ENCODE measurements at places on chromosomes 16 and 17.

GRCh38 chr17:10120749-10121148, 77.7 kb downstream of the GAS7 start:
- DNase-seq, result no peak

DNA sequence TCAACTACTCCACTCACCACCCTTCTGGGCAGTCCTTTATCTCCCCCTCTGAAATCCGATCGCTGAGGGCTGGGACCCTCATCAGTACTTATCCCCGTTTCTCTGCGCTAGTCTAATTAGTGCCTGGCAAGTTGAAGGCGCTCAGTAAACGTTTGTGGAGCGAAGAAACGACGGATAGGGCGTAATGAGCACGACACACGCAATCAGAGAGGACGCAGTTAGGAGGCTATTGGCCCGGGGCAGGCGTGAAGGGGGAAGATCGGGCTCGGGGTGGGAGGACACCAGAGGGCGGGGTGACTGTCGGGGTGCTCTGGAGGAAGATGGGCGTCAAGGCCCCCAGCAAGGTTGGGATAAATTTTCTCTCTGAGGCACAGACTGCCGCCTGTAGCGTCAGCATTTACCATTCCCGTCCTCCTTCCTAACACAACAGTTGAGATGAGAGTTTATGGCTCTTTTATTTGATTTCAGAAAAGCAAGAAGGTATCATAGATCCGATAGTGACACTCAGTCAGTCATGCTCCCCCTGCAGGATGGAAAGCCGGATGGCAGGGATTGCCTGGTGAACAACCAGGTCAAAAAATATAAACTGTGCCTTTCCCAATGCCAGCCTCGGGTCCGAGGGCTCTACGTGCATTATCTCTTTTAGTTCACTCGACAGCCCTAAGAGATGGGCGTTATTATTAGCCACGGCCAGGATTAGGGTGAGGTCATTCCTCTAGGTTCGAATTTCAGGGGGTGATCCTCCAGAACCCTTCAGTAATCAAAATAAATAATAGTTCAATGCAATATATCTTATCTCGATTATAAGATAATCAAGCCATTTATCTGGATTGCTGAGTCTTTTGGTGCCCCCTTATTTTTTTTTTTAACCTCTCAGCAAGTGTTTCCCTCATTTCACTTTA, 9.5 kb upstream of the ARL4D start:
- no peak for DNase-seq

GRCh38 chr16:56493126-56493525, 26.7 kb downstream of the BBS2 start:
- no peak for DNase-seq

DNA sequence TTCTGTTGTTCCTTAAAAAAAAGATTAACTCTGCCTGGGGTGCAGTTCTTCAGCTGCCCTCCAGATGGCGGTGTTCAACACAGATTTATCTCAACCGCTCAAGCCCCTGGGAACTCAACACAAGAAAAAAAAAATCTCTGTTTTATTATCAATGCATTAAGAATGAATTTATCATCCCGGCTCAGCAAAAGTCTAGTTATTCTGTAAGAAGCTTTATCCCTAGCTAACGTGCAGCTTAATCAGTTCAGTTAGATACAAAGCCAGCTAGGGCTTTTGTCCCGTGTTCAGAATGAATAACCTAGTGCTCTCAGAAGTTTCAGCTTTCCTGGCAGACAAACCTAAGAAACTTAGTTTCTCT, 475.9 kb upstream of the CCL2 start:
- DNase-seq, result no peak

DNA sequence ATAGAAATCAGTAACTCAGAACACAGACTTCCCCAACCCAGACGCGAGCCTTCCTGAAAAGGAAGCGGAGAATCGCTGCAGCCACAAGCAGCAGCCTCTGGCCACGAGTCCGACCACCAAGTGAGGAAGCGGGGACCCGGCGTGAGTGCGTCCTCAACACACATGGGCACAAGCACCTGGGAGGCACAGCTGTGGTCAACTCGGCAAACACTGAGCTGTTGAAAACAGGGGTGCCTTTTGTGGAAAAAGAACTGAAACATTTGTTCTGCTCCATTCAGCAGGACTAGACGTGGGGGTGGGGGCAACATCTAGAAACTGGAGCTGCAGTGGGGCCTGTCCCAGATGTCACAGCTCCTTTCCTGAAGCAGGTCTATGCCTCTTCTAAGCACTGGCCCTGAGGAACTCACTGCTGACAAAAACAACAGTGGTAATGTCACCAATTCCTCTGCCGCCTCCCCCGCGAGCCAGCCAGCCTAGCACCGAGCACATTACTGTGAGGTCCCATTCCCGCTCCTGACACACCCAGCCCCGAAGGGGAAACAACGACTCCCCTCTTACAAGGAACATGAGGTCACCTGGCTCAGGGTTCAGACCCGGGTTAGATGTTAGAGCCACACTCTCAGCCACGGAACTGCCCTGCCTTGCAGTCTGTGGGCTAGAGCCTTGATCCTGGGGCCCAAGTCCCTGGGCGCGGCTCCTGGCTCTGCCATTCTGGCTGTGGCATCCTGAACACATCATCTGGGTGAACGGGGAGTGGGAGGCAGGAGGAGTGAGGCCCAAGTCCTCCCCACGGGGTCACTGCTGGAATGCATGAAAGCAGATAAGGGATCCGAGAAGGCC, 29.0 kb downstream of the KDM8 start:
- DNase-seq, result no peak

DNA sequence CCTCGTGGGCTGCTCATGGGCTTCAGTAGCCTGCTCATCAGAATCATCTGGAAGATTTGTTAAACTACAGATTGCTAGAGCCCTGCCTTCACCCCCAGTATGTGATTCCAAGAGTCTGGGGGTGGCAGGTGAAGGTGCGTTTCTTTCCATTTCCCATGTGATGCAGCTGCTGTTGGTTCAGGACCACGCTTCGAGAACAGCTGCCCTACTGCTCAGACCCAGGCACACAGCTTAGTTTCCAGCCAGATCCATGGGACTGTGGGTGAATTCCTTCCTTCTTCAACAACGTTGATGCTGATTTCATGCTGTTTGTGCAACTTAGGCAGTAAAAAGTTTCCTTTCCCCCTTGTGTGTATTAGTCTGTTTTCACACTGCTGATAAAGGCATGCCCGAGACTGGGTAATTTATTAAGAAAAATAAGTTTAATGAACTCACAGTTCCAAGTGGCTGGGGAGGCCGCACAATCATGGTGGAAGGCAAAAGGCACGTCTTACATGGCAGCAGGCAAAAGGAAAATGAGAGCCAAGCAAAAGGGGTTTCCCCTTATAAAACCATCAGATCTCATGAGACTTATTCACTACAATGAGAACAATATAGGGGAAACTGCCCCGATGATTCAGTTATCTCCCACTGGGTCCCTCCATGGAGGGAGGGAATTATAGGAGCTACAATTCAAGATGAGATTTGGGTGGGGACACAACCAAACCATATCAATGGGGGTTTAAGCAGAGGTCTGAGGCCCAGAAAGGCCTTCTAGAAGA, 159.2 kb downstream of the XYLT1 start:
- no peak for DNase-seq

DNA sequence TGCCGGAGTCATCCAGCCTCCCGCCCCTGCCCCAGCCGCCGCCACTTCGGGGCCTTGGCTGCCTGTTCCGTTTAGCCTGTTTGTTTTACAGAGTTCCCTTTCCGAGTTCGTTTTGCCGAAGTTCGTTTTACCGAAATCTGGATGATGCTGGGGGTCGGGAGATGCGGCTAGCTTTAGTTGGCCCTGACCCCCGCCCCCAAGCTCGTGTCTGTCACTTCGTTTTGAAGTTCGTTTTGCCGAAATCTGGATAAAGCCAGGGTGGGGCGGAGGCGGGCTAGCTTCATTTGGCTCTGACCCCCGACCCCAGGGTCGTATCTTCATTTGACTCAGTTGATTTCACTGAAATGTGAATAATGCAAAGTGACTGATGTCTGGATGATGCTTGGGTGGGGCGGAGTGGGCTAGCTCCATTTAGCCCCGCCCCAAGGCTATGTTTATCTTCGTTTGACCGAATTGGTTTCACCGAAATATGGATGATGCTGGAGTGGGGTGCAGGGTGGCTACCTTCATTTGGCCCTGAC, 591 bp downstream of the PSMD7 start:
- no peak for DNase-seq

DNA sequence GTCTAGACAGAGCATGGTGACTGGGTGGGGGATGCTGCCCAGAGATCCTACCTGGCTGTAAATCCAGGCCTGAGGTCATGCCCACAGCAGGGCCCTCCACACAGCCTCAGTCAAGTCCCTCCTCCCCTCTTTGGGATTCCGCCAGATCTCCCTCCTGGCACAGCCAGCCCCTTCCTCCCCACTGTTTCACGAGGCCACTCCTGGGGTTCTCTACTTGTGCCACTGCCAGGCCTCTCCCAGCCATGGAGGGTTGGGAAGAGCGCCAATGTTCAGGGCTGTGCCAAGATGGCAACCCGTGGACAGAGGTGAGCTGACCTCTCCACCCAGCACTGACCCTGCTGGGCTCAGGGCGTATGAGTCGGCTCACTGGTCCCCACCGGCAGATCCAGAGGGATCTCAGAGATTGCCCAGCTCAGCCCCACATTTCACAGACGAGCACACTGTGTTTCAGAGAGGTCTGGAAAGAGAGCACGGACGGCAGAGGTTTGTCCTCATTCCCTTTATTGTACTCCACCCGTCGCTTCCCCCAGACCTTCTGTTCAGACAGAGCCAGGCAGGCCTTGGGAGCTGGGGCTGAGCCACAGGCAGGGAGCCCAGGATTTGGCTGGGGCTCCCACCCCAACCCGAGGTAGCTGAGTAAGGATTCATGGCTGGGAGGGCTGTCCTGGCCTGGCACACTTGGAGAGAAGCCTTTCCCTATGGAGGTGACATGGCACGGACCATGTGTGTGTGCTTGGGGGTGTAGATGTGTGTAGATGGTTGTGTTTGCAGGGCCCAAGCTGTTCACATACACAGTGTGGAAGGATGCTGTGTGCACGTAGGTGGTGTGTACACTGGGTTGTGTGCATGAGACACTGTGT, 3.5 kb upstream of the CAMKK1 start:
- DNase-seq, result no peak

DNA sequence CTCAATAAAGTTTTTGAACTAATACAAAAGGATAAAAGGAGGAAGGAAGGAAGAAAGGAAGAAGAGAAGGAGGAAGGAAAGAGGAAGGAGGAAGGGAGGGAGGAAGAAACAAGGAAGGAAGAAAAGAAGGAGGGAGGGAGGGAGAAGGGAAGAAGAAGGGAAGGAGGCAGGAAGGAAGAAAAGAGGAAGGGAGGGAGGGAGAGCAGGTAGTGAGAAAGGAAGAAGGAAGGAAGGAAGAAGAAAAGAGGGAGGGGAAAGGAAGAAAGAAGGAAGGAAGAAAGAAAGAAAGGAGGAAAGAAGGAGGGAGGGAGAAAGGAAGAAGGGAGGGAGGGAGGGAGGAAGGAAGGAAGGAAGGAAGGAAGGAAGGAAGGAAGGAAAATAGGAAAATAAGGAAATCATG, 263.8 kb upstream of the C16orf82 start:
- no peak for DNase-seq

- DNase-seq, result no peak
These were observed 16.1 kb downstream of the MGRN1 start for GRCh38 chr16:4640572-4641305.

GRCh38 chr16:47142486-47142820, 1.3 kb downstream of the NETO2 start:
- no peak for DNase-seq

DNA sequence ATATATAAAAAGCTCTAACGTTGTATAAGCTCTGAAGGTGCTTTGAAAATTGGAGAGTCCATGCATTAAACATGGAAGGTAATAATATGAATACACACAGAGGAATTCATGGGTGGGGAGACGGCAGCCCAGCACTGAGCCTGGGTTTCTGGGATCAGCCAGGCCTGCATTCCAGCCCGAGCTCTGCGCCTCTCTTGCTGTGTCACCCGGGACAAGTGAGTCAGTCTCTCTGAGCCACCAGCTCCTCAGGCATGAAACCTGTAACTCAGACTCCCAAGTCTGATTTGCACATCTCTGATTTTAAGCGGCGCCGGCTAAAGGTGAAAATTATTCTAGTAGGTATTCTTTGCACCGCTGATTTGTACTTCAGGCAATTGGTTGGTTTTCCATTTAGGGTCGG, 238.8 kb downstream of the MRTFB start:
- DNase-seq, result no peak

GRCh38 chr17:19019041-19019941, 14.7 kb upstream of the FAM83G start:
- no peak for DNase-seq

DNA sequence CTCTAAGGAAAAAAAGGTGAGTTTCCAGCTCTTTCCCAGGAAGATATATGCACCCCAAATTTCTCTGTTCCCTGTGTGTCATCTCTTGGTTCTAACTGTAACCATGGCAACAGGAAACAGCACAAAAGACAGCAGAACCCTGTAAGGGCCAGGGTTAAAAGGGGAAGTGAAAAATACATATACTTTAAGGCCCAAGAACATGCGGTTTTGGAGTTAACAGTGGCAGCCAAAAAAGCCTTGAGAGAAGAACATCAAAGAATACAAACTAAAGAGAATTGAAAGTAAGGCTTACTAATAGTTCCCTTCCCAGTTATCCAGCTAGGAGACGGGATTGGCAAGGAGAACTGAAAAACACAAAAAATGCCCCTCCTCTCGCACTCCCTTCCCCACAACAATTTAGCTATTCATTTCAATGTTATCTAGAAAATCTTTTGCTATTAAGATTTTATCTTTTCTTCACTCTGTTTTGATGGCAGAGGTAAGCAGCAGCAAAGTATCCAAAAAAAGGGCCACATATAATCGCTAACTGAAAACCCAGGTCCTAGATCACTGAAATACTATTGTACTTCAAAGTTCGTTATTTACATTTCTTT, 1.5 kb downstream of the SPOP start:
- DNase-seq, result no peak

Measured in vagina (tissue), 2 donors.